Mesothelial cell of epicardium (in vitro differentiated cells): ENCODE measurements at places on chromosomes 6 and 20.

GRCh38 chr6:79117752-79118151, 39.7 kb upstream of the PHIP start:
- no peak for DNase-seq

DNA sequence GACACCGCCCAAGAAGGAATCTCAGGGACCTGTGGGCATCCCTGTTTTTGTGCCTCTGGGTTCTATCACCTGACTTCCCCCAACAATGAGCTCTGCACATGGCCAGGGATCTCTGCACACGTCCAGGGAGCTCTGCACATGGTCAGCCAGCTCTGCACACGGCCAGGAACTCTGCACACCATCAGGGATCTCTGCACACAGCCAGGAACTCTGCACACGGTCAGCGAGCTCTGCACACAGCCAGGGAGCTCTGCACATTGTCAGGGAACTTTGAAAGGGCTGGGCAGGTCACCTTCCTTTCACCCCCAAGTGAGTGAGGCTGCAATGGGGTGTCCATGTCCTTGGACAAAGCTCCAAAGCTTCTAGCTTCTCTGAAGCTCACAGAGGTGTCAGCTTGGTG, 5.2 kb upstream of the SLCO4A1 start:
- DNase-seq, result no peak

DNA sequence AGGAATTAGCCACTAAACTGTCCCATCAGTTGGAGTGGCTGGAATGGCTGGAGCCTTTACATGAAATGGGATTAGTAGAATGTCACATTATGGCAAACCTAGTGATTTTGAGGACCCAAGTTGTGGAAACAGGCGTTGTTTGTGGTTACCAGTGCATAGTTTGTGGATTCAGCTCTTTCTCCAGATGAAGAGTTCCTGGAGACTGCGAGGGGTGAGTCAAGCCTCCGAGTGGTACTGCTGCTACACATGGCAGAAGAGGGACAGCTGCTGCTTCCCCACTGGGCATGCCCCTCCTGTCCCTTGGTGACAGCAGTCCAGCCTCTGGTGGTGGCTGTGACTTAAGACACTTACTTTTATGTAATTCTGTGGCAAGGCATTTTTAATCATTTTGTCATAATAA, 94.2 kb upstream of the SCP2D1 start:
- no peak for DNase-seq

- DNase-seq, result no peak
Observed at GRCh38 chr6:105875974-105876640, 210.0 kb upstream of the PRDM1 start.

DNA sequence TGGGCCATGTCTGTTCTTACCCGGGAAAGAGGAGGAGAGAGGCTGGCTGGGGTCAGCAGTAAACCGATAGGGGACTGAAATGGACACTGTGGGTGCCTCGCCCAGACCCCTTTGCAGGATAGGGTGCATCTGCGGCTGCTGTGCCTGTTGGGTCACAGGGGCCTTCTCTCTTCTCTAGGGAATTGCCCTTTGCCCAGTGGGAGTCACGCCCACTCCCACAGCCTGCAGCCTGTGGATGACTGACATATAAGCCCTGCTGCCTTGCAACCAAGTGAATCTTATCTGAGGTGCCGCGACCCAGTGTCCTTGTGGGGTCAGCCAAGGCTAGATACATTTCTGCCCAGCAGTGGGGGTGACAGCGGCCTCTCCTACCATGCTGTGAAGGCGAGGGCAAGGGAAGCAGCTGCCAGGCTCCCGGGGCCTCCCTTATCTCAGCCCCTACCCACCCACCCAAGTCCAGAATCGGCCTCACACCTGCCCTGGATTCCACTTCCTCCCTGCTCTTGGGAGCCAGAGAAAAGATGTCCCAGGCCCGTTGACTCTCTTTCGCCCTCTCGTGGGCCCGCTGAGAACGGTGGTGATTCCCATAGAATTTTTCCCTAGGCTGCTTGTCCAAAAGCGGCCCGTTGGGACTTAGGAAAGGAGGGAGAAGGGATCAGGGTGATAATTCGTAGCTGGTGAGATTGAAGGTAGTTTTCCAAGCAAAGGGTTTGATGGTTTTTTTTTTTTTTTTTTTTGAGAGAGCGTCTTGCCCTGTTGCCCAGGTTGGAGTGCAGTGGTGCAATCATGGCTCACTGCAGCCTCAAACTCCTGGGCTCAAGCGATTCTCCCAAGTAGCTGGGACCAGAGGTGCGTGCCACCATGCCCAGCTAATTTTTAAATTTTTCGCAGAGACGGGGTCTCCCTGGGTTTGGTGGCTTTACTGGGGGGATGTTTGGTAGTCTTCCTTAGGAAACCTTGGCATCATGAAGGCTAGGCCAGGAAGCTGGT, 76.4 kb upstream of the RNF24 start:
- peak; percentile 73 for DNase-seq

- DNase-seq, result no peak
Observed at GRCh38 chr6:157841211-157841840, 18.3 kb downstream of the SNX9 start.

- no peak for DNase-seq
Observed at GRCh38 chr6:45966340-45966739, 49.3 kb downstream of the CLIC5 start.

DNA sequence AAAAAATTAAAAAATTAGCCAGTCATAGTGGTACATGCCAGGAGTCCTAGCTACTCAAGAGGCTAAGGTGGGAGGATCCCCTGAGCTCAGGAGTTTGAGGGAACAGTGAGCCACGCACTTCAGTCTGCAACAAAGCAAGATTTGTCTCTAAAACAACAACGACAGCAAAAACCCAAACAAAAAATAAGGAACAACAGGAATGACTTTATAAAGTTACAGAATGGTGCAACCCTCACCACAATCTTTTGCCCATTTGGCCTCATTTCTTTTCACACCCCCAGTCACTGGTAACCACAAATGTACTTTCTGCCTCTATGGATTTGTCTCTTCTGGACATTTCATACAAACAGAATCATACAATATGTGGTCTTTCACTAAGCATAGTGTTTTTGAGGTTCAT, 16.7 kb upstream of the ZFAND3 start:
- no peak for DNase-seq

GRCh38 chr6:32692019-32692418, 25.6 kb upstream of the HLA-DQB1 start:
- DNase-seq, result no peak

DNA sequence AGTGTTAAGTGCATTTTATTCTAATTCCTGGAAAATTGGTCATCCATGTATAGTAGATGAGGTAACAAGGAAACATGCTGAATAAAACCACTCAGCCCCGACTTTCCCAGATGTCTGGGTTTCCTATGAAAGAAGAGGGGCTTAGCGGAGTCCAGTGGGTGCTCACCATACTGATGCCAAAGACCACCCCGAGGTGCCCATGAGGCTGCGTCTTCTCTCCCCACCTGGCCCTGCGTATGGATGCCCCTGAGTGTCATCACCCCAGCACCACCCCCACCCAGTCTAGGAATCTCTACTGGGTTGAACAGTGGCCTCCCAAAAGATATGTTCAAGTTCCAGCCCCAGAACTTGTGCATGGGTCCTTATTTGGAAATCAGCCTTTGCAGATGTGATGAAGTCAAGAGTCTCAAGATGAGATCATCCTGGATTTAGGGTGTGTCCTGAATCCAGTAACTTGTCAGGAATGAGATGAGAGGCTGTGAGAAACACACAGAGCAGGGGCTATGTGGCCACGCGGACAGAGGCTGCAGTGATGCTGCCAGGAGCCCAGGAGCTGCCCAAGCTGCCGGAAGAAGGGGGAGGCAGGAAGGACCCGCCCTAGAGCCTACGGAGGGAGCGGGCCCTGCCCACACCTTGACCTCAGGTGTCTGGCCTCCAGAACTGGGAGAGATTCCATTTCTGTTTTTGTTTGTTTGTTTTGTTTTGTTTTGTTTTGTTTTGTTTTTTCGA, 124.6 kb upstream of the CDH4 start:
- no peak for DNase-seq

- peak; percentile 45 for DNase-seq
Observed at GRCh38 chr6:32968867-32969684, 682 bp downstream of the BRD2 start.

DNA sequence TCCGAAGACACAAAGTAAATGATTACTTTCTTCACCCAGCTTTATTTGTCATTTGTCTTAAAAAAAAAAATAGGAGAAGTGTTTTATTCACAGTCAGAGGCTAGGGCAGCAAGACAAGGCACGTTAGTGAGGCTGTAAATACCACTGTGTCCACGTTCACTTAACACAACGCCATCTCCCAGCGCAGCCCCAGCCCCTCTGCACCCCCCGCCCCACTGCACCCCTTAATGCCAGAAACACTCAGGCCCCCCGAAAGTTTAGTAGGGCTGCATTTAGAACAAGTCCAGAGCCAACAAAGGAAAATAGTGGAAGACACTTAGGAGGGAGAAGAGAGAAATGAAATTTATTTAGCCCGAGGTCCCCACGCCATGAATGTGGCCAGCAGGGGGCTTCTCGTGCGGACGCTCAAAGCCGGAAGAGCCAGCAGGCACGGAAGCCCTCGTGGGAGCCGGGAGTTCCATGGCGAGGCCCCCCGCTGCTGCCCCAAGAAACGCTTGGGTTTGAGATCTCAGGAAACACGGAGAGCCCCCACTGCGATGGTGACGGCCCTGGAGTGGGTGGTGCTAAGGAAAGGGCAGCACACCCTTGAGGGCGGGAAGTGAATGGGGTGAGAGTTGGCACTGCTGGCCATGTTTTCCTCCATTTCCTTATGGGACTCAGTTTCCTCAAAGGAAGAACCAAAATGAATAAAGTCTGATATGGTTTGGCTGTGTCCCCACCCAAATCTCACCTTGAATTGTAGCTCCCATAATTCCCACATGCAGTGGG, 50.2 kb downstream of the IYD start:
- peak; percentile 42 for DNase-seq

DNA sequence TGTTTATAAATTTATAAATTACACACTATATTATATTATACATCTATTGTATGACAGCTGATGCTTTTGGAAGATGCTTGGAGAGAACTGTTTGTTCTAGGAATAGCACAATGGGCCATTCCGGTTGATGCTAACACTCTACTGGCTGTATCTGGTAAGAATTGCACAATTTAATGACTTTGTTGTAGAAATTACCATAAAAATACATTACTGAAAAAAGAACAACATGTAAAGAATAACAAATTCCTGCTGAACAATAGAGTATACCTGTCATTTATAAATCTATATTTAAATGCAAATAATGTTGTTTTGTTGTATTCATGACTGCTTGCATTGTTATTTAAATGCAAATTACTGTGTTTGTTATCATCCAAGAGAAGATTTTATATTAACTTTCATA, 14.4 kb downstream of the NR2E1 start:
- DNase-seq, result no peak

GRCh38 chr6:56862415-56863175, 92.3 kb upstream of the BEND6 start:
- no peak for DNase-seq

GRCh38 chr20:4272225-4272624, 256.9 kb upstream of the RNF24 start:
- no peak for DNase-seq

DNA sequence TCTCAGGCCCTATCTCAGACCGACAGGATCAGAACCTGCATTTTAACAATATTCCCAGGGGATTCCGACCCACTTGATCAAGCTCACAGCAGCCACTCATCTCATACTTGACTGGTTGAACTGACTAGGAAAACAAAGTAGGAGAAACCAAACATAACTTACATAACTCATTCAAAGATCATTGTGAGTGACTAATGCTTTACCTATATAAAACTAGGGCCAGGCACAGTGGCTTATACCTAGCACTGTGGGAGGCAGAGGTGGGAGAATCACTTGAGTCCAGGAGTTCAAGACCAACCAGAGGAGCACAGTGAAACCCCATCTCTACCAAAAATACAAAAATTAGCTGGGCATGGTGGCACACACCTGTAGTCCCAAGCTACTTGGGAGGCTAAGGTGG, 251.0 kb downstream of the ATXN1 start:
- DNase-seq, result no peak
